Nucleus accumbens (tissue), 56 donors: ENCODE measurements at places on chromosomes 3 and 15.

- no peak for DNase-seq
Measured at GRCh38 chr15:80831606-80832224, 52.5 kb downstream of the CEMIP start.

GRCh38 chr3:177914224-177914623, 622.0 kb upstream of the KCNMB2 start:
- DNase-seq = no peak

- DNase-seq = no peak
Measured at GRCh38 chr3:13257666-13258065, 162.5 kb downstream of the NUP210 start.

DNA sequence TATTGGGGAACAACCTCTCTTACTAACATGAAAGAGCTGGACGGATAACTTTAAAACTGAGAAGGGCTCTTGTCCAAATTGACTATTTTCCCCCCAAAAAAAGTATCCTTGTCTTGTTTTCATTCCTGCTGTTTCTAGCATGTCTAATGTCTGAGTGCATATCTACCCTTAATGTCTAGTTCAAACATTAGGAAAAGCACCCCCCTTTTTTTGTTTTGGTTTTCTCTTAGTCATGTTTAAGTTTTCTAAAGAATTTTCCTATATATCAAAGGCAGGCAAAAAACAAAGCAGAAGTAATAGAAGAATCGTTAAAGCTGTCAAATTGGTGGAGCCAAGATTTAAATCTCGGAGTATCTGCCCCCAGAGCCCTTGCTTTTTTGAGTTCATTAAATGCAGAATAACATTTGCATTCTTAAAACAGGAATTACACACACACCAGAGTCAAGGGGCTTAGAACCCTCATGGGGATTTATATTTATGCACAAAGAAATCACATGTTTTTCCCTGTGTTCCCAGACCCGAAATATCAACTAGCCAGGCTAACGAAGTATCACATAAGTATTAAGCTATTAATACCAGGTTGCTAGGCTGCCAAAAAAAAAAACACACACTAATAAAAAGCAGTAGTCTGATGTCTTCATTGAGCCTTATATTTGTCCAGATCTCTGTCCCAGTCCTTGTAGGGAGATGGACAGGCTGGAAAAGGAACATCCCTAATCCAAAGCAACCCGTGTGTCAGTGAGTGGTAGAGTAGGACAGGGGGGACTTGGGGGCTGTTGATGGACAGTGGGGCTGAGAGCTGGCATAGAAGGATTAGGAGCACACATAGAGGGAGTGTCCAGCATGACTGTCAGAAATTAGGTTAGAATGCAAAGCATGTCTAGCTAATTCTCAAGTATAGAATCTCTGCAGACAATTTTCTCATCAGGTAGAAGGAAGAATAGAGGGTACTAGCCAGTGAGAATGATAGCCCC, 103.6 kb upstream of the BFSP2 start:
- no peak for DNase-seq

DNA sequence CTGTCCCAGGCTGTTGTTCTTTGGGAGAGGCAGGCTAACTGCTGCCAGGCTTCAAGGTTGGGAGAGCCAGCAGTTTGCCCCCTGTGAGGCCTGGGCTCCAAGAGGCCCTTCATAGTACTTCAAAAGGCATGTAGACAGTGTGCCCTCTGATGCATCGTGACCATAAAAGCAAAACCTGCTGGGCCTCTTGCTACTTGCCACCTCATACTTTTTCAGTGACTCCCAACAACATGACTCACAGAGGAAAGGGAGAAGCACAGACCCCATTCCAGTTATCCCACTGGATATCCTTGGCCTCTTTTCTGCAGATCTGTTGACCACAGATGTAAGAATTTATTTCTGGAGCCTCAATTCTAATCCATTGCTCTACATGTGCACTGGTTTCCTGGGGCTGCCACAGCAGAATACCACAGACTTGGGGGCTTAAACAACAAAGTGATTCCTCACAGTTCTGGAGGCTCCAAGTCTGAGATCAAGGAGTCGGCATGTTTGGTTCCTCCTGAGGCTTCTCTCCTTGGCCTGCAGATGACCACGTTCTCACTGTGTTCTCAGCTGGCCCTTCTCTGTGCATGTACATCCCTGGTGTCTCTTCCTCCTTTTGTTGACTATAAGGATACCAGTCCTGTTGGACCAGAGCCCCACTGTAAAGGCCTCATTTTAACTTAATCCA, 8.9 kb upstream of the NSMCE3 start:
- no peak for DNase-seq

- DNase-seq = no peak
Measured at GRCh38 chr15:71151081-71151480, 35.8 kb downstream of the THSD4 start.

- no peak for DNase-seq
Measured at GRCh38 chr3:183774631-183775030, 50.7 kb downstream of the MAP6D1 start.

GRCh38 chr3:46868948-46869347, 5.7 kb upstream of the MYL3 start:
- no peak for DNase-seq

DNA sequence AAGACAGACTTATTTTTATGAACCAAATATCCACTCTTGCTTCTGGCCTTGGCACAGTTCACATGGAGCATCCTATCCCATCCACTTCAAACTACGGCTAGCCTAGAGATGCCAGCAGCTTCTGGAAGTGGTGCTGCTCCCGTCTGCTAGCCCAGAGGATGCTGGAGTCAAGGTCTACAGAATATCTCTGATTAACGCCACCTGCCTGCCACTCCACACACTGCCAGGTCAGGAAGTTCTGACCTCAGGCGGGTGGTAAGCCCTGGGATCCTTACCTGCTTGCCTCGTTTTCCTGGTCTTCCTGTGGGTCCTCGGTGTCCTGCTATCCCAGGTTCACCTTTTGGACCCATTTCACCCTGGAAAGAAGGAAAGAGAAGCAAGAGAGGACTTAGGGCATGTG, 42.9 kb downstream of the EAF1 start:
- DNase-seq = no peak

GRCh38 chr3:117515309-117515708, 805.7 kb downstream of the TUSC7 start:
- no peak for DNase-seq

GRCh38 chr3:187291001-187291511, 481 bp downstream of the MASP1 start:
- DNase-seq = no peak

DNA sequence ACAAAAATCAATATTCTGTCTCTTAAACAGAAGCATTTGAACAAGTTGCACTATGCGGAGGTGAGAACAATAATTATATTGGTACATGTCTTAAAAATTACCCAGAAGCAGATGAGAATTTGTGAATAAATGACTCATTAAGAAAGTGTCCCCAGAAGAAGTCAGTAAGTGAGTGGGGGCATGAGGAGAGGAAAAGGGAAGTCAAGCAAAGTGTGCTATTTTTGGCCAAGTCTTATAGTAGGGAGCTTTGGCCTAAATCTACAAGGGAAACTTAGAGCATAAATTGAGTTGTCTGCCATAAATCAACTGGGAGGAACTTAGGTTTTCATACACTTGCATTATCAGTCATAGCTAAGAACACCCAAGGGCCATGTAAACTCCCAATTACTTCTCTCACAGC, 86.9 kb upstream of the SATB1 start:
- no peak for DNase-seq

GRCh38 chr3:189040656-189041335, 131.0 kb upstream of the TPRG1 start:
- DNase-seq = no peak

DNA sequence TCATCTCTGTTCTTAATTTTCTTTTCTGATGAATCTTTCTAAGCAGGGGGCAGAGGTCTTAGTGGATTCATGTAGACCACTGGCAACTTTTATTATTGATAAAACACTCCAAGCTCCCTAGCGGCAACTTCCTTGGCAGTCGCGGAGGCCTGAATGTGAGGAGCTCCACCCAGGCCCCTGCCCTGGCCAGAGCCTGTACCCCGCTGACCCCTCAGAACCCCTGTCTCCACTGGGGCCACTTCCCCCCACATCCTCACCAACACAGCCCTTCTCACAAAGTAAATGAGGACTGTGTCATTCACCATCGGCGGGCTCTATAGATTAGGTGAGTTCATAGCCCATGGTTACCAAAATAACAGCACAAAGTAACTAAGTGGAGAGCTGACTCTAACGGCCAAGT, 111.6 kb downstream of the TPRA1 start:
- DNase-seq = no peak

DNA sequence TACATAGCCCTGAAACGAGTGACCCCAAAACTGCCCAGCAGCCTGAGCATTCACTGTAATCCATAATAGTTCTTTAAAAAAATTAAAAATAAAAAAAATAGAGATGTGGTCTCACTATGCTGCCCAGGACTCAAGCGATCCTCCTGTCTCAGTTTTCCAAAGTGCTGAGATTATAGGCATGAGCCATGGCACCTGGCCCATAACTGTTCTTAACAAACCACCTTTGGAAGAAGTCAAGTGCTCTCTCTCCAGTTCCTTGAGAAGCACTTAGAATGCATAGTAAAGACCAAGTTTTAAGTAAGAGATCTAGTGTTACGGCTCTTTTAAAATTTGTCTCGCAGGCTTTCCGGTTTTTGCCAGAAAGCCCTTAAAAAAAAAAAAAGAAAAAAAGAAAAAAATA, 8.2 kb downstream of the CDC25A start:
- DNase-seq = no peak

DNA sequence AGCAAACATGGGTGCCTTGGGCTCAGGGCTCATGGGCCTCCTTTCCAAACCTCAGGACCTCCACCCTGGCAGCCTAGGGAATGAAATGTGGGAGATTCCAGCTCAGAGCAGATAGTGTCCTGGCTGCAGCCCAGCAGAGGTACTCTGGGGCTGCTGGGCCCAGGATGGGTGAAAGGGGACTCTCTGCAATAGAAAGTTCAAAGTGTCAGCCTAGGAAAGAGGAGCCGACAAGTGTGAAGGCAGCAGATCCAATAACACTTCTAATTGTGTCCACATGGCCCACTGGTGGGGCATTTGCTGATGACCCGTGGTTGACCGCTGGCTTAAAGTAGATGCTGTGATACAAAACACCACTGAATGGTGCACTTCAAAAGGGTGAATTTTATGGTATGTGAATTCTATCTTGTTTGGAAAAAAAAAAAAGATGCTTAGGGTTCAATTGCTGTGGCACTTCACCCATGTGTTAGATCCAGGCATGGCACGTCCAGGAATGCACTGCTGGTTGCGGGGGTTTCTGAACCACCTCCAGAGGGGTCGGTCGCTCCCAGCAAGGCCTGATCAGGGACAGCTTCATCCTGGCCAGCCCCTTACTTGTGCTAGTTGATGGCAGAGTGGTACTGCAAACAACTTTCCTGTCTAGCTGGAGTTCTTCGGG, 20.9 kb downstream of the AMOTL2 start:
- DNase-seq = no peak

GRCh38 chr3:48478626-48479555, 25.1 kb downstream of the SHISA5 start:
- no peak for DNase-seq

DNA sequence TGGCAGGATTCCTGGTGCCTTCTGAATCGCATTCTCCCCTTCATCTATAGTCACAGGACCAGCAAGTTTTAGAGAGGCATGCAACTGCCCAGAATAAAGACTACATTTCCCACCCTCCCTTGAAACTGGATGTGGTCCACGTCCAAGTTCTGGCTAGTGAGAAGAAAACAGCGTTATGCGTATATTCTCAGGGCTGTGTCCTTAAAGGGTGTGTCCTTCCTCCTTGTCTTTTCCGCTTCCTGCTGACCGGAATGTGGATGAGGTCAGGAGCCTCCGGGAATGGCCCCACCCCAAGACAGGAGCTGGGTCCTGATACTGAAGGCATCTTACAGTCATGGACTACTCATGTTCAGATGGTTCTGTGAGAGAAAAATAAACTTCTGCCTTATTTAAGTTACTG, 20.2 kb downstream of the CHST2 start:
- DNase-seq = no peak

DNA sequence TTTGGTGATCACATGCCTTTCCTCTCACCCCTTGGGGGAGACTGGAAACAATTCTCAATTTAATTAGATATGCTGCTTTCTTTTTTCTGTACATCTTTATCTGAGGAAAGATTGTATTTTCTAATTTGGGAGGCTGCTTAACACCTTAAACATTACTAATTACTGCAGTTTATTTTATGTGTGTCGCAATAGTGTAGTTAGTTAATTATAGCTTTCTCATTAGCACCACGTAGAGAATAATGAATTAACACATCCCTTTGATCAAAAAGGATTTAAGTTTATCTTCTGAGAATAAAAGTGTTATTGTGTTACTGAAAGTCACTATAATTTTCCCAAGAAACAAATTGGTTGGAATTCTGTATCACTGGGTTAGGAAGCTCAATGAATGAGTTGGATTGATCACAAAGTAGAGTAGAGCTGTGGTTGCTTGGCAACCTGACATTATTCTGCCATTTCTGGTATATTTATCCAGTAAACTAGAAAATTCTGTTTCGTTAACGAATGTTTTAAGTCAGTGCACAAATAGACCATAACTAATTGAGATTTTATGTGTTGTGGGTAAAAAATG, 4.3 kb downstream of the CHL1 start:
- DNase-seq = no peak

GRCh38 chr3:71763426-71763825, 9.8 kb downstream of the GPR27 start:
- DNase-seq = no peak

GRCh38 chr15:51367322-51367976, 26.0 kb downstream of the GLDN start:
- no peak for DNase-seq

DNA sequence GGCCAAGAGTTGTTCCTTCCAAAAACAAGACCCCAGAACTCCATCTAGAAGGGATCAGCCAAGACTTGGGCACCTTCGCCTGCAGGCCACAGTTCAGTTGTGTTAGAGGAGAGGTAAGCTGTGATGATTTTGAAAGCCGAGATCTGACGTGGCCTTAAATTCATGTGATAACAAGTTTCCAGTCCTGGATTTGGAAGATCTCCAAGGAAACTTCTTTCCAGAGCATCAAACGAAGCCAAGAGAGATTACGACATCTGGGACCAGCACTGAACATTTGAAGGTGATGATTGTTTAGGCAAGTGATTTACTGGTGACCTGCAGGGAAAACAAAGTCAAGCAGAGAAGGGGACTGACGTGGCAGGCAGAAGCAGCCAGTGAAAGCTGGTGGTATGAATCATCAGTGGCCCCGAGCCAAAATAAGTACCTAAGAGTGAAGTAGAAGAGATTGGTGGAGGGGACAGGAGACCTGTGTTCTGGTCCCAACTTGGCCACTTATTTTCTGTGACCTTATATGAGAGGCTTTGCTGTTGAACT, 339.0 kb upstream of the PROK2 start:
- no peak for DNase-seq

- DNase-seq = no peak
Measured at GRCh38 chr3:161977063-161977462, 480.5 kb downstream of the OTOL1 start.
